Placental pericyte (primary cell): ENCODE measurements at places on chromosomes 1 and 21. TPM values are rescaled to one million over a fixed set of nuclear protein-coding genes. Genes with fewer than 3 reads are reported as not detected.

Gene SH2D5
- 6.7 and 13.8 TPM in 2 replicates for total RNA-seq

Gene LIN9
- 1.8 and 11.7 TPM in 2 replicates for total RNA-seq

Gene TNN
- total RNA-seq: not detected in 2 replicates

Gene SPRR1B
- not detected in 2 replicates for total RNA-seq

Gene CYP4B1
- total RNA-seq: not detected in 2 replicates

Gene HTR1D
- 1.1 and 4.0 TPM in 2 replicates for total RNA-seq

Gene GPR89B
- total RNA-seq: 14.2 and 30.1 TPM in 2 replicates

Gene MIXL1
- 0.44 TPM in 1 of 2 replicates, not detected in the other for total RNA-seq

Gene PRSS38
- not detected in 2 replicates for total RNA-seq

Gene KRTAP12-2
- total RNA-seq: not detected in 2 replicates

Gene KCNK1
- total RNA-seq: 0.22 and 0.72 TPM in 2 replicates

Gene OR2L8
- 0.43 TPM in 1 of 2 replicates, not detected in the other for total RNA-seq

Gene PHF13
- 12.0 and 12.5 TPM in 2 replicates for total RNA-seq
